ENCODE measurements at places on chromosomes 7 and 10. TPM values are rescaled to one million over a fixed set of nuclear protein-coding genes. Genes with fewer than 3 reads are reported as not detected.

Gene OPN1SW
- not detected for total RNA-seq

Gene FAM131B
- 3.1 TPM for total RNA-seq

Gene CYP2C8
- total RNA-seq = not detected

Gene SPDYE2B
- total RNA-seq = not detected

Gene ANKRD30A
- not detected for total RNA-seq

Gene UNCX
- not detected for total RNA-seq

Gene FAM25A
- not detected for total RNA-seq

Gene ANXA11
- total RNA-seq = 55.6 TPM

Gene PIK3AP1
- total RNA-seq = 0.85 TPM

Gene EFCAB10
- 0.56 TPM for total RNA-seq

Gene GNGT1
- total RNA-seq = not detected

Gene PTF1A
- total RNA-seq = not detected

Gene HIBADH
- 62.7 TPM for total RNA-seq

Gene ACHE
- total RNA-seq = under 0.01 TPM

Gene C10orf67
- 0.19 TPM for total RNA-seq

Gene CLDN3
- total RNA-seq = not detected

Gene RAMP3
- total RNA-seq = 0.28 TPM

Gene AQP1
- 152 TPM for total RNA-seq

Gene MMRN2
- 9.0 TPM for total RNA-seq

Gene HOXA1
- total RNA-seq = not detected

Gene FAM13C
- total RNA-seq = 3.9 TPM

Gene GLI3
- total RNA-seq = 3.3 TPM

Gene FAM25G
- not detected for total RNA-seq

Gene VWA2
- under 0.01 TPM for total RNA-seq

Gene OSBPL3
- total RNA-seq = 19.4 TPM

Gene AGMO
- 6.2 TPM for total RNA-seq

Gene PLAC9
- 12.8 TPM for total RNA-seq

Gene VAX1
- not detected for total RNA-seq

Gene ADAM12
- total RNA-seq = 21.3 TPM

Gene HOXA9
- not detected for total RNA-seq

Gene SLC18A3
- total RNA-seq = under 0.01 TPM

Gene GARIN1A
- total RNA-seq = 0.38 TPM

Gene SEMA3D
- 7.0 TPM for total RNA-seq

Gene AGAP9
- total RNA-seq = 1.5 TPM

Gene DNAJC12
- 9.6 TPM for total RNA-seq

Gene CALHM3
- not detected for total RNA-seq

Gene CHAT
- not detected for total RNA-seq

Gene SMKR1
- total RNA-seq = not detected

Gene ITIH2
- not detected for total RNA-seq

Data from regular cardiac myocyte (primary cell).